ENCODE measurements at places on chromosomes 4 and X.
A peak's percentile ranks its signal among the peaks of the same experiment; 100 is the strongest.

- DNase-seq = no peak
These were observed 34.4 kb downstream of the RAP2C start for GRCh38 chrX:132184871-132185270.

DNA sequence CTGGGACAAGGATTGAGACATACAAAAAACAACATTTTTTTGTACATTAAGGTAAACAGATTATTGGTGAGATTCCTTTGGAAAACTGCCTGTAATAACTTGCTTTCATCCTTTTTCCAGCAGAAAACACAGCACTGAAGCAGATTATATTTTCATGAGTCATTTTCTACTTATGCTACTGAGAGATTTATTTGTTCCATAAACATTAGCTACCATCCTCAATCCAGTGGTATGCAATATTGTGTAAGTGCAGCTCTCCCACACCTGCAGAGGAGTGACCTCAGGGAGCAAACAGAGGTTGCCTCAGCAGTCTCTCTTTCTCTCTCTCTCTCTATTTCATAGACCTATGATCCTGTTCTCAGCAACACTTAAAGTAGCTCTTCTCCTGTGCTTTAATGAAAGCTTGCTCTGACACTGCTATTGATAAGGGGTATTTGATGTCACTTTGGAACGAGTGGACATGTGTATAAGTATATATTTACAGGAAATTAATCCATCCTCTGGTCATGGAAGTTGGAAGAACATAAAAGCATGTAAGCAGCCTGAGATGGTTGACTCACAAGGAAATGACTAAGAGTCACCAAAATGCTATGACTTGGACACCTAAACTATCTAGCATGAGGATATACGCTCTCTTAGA lies 163.7 kb upstream of the SPANXC start:
- DNase-seq = no peak

- DNase-seq = no peak
These were observed 99.0 kb downstream of the WFS1 start for GRCh38 chr4:6368601-6369000.

DNA sequence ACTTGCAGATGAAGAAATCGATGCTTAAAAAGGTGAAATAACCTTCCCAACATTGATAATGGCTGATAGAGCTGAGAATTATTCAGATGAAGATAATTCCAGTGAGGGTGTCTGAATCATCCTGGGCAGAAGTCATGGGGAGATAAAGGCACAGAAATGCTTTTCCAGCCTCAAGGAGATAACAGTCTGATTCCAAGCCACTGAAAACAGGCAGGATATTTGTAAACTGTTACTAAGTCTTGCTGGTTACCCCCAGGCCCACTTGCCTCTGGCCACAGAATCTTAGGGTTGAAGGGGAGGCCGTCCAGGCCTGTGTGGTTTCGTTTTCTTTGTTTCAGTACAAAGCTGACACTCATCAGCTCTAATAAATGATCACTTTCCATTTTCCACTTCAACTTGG lies 158.5 kb downstream of the SH3KBP1 start:
- no peak for DNase-seq

- peak; percentile 25 for DNase-seq
These were observed 67.5 kb downstream of the PPEF2 start for GRCh38 chr4:75834772-75835154.

GRCh38 chr4:150722908-150723362 lies 141.0 kb downstream of the MAB21L2 start:
- peak; percentile 83 for DNase-seq

DNA sequence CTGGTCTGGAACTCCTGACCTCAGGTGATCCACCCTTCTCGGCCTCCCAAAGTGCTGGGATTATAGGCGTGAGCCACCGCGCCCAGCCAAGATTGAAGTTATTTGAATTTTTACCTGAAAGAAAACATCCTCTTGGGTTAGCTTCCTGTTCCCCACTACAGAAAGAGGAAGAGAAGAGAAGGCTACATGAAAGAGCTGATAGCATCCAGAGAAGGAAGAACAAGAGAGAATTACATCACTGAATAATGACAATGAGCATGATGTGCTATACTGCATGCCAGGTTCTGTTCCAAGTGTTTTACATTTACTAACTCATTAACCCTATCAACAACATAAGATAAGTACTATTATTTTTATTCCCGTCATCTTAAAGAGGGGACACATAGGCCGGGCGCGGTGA lies 11.5 kb upstream of the TBC1D1 start:
- DNase-seq = no peak

DNA sequence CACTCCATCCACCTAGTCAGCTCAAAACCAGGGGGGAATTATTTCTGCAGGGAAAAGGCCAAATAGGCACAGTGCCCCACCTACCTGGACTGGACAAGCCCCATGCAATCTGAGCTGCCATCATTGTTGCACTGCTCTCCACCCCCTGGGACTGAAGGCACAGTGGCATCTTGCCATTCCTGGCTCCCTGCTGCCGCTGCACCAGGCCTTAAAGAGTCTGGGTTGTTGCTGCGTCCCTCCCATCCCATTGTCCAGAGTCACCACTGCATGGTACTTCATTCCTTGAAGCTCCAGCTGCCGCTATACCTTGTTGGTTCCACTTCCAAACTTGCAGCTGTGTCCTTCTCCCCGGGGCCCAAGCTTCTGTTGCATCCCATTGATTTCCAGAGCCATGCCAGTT lies 629.7 kb downstream of the STIM2 start:
- no peak for DNase-seq

DNA sequence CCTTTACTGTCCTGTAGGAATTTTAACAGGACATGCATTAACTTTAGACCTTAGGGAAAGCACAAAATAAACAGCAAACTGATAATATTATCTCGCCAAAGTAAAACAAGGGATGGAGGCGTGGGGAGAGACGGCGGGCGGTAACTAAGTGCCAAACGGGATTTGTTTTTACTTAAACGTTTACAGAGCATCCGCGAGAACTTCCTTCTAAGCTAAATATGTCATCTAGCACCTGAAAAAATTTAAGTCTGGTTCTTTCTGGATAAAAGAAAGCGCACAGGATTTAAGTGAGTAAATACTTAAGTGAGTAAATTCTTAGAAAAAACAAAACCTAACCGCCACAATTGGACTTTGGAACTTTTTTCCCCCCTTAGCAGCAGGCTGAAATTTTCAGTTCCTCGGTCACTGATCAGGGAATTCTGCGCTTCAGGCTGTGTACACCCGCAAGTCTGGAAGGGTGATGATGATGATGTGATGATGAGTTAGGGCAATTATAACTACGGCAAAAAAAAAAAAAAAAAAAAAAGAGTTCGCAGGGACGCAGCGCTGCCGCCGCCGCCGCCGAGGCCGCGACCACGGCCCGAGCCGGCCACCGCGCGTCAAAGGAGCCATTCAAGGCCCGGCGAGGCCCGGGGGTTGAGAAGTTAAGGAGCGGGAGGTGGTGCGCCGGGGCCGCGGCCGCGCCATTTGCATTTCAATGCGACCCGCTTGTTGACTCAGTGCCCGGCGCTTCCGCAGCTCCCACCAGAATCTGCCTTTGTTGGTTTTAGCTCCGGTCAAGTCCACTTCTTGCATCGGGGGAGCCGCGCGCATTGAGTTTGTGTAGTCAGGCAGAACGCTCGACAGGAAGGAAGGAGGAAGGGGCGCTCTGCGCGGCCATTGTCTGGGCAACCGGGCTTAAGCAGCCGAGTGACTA lies 108.8 kb downstream of the SPRY1 start:
- peak; percentile 5 for DNase-seq

GRCh38 chr4:151322570-151322969 lies 2.8 kb downstream of the SH3D19 start:
- DNase-seq = no peak

DNA sequence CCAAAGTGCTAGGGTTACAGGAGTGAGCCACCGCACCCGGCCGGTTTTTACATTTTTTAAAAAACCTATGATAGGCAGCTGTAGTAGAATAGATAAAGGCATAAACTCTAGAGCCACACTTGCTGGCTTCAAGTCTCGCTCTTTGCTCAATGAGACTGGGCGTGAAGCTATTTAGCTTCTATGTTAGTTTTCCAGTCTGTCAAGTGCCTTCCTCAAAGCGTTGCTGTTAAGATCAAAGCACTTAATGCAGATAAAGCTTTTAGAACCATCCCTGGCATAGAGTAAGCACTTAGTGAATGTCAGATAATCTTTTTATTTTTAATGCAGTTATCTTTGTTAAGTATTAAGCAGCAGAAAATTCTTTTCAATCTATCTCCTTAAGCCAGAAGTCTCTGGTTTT lies 42.0 kb upstream of the BMPR1B start:
- DNase-seq = no peak

- no peak for DNase-seq
These were observed 71.9 kb downstream of the NPNT start for GRCh38 chr4:105967058-105967658.

GRCh38 chr4:72094059-72094797 lies 62.4 kb downstream of the NPFFR2 start:
- DNase-seq = no peak

GRCh38 chrX:108299101-108299591 lies 139.1 kb downstream of the COL4A6 start:
- no peak for DNase-seq

GRCh38 chr4:103457566-103457965 lies 259.4 kb upstream of the CENPE start:
- DNase-seq = no peak

GRCh38 chrX:15882704-15883539 lies 28.3 kb upstream of the AP1S2 start:
- peak; percentile 84 for DNase-seq

DNA sequence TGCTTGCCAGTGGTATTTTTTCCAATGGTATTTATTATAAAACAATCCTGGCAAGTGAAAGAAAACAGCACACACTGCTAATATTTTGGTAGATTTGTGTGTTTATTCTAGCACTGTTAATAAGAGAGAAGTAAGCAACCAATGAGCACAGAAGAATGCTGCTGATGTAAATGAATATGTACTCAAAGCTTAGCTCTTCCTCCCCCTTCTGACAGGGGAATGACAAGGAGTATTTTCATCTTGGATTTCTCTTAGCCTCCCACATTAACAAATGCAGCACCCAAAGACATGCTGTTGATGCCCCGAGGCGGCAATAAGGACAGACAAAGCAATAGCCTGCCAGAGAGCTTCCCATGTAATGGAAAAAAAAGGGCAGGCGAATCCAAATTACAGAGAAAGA lies 18.6 kb downstream of the ARHGAP6 start:
- no peak for DNase-seq

DNA sequence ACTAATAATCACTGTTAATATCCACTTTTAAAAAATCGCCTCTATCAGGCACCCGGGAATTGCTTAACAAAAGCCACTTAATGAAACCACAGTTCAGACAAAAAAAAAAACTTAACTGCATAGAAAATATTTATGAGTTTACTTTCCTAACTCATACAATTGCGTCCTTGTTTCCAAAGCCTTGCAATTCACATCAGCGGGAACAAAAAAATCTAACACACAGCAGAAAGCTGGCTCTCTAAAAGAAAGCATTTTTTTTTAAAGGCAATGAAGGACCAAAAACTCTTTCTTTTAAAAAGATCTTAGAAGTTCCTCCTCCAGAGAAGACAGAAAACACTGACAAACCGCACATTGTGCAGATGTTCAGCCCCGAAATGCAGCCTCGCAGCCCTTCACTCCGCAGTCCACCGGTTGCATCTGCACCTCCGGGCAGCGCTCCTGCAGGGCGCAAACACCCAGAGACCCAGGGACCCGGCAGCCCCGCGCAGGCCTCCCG lies 812 bp downstream of the FAT1 start:
- no peak for DNase-seq

GRCh38 chr4:187575706-187576105 lies 419.9 kb upstream of the ZFP42 start:
- DNase-seq = no peak

Measured in inflammatory macrophage (primary cell).